ENCODE measurements at places on chromosomes 4 and X.

GRCh38 chr4:10690185-10690907, 5.8 kb upstream of the CLNK start:
- no peak for DNase-seq

DNA sequence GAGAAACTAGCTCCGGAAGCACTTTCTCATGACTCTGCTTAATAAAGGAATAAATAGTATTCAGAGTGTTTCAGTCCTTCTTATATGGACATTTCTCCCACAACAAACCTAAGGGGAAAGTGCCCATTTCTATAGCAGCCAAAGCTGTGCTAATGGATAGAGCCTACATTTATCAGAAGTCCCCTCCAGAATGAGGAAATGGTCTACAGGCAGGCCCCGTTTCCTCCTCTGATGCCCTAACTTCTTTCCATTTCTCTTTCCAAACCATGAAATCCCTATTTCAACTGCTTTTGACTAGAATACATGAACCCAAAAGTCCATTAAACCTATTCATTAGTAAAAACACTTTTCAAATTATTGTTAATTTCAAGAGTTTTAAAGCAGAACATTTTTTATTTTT, 4.5 kb downstream of the ACSL1 start:
- no peak for DNase-seq

DNA sequence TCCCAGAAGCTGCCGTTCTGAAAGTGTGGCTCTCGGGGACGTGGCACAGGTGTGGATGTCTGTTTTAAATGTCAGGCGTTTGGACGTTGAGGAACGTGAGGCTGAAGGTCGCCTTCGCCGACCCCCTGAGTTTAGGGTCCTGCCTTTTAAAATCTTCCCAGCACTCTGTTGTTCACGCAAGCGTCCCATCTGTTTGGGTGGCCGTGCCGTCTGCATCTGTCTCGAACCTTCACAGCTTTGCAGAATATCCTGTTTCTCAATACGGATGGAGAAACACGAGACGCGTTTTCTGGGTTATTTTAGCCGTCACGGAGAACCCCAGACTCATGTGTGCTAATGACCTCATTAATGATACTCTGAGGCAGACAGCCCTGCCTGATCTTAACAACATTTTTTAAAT, 31.5 kb downstream of the SHOX start:
- DNase-seq: no peak

- no peak for DNase-seq
These were observed 37.1 kb upstream of the KLHL8 start for GRCh38 chr4:87257523-87257922.

DNA sequence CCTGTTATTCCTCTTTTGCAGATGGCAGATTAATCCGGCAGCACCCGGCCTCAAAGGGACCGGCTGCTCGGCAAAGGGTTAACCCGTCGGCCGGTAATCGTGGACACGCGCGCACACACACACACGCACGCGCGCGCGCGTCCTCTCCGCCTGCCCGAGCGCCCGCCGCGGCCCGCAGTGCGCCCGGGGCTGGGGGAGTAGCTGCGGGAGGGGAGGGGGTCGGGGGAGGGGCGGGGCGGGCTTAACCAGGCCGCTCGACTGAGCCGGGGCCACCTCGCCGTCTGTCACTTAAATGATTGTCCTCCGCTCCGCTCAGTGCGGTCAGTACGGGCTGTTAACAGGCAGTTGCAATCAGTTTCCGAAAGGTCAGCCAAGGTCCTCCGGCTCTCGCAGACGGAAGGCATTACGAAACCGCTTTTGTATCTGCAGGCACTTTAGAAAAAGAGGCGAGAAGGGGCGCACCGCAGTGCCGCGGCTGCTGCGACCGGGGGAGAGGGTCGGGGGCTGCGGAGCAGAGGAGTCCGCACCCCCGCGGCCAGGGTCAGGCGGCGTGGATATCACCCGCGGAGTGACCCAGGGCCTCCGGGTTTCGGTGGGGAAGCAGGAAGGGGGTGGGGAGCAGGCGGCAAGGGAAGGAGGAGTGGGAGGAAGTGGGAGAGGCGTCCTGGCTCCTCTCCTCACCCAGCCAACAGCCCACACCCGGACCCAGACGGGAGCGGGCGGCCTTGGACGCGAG, 57.3 kb upstream of the BCOR start:
- DNase-seq: peak; percentile 70

GRCh38 chrX:96102997-96103396, 581.6 kb upstream of the DIAPH2 start:
- DNase-seq: no peak

DNA sequence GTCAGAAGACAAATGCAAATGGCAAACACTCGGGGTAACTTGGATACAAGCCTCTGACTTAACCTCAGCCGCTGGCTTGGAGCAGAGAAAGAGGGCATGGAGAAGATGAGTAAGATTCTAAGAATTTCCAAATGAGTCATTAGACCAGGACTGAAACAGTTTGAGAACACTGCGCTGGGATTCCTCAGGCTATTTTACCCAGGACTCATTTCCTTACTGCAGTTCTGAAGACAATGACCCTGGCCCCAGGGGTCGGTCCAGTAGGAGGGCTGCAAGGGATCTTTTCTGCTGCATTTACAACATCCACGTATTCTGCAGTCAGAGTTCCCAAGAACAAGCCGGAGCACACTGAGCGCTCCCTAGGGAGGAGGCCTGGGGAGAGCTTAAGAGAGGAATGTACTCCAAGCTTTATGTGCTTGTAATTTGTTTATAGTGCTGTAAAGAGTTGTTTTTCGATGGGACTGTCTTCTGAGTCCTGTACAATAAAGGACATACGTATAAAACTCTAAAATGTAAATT, 27.3 kb upstream of the SORBS2 start:
- no peak for DNase-seq

DNA sequence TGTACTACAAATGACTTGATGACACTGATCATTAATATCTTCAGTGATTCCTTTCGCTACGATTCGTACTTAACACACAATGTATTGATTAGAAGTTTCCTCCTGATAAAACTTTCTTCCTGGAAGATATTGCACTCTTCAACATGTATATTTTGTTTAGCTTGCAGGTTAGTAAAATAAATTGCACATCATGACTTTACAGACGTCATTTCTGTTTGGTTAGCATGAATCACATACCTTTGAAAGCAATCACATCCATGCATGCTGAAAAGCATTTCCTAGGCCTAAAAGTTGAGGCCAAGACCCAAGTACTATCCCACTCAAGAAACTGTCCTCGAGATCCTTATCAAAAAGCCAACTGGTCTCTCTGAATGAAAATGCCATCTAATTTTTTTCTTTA, 1841.0 kb upstream of the PCDH7 start:
- no peak for DNase-seq

- no peak for DNase-seq
These were observed 119.9 kb upstream of the HS3ST1 start for GRCh38 chr4:11548597-11549082.

DNA sequence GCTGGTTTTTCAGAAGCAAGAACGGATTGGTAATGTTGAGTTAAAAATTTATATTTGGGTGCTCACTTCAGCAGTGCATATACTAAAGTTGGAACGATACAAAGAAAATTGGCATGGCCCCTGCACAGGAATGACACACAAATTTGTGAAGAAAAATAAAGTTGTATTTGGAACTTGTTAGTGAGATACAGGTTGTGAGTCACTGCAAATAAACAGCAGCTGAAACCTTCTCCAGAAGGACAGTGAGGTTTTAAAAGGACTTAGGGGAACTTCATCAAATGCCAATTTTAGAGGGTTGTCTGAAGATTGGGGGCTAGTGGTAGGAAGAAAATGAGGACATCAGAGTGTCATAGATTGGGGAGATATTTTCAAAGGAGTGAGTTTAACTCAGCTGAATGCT, 79.7 kb upstream of the ELOVL6 start:
- DNase-seq: no peak

- no peak for DNase-seq
These were observed 124.5 kb downstream of the NPNT start for GRCh38 chr4:106019771-106020170.

DNA sequence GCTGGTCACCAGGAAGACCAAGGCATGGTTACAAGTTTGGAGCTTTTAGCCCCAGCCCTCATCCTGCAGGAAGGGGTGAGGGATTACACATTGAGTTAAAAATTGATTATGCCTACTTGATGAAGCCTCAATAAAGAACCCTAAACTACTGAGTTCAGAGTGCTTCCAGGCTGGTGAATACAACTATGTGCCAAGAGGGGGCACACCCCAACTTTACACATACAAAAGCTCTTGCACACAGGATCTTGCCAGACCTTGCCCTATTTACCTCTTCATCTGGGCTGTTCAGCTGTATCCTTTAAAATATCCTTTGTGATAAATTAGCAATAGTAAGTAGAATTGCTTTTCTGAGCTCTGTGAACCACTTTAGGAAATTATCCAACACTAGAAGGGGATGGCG, 489.3 kb downstream of the INPP4B start:
- DNase-seq: no peak

DNA sequence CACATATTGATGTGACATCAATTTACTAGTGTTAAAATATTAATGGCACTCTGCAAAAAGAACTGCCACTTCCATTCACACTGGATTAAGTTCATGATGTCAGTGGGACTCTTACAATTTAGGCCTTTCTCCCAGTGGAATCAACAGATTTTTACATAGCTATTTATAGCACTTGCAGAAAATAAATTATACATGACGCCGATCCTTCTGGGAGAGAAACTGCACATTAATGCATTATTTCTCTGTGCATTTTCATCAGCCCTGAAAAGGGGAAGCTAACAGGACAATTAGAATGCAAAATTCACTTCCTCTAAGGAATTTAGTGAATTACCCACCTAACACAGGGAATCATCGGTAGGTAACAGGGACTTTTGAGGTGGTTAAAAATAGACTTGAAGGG, 15.7 kb downstream of the LGI2 start:
- DNase-seq: no peak

DNA sequence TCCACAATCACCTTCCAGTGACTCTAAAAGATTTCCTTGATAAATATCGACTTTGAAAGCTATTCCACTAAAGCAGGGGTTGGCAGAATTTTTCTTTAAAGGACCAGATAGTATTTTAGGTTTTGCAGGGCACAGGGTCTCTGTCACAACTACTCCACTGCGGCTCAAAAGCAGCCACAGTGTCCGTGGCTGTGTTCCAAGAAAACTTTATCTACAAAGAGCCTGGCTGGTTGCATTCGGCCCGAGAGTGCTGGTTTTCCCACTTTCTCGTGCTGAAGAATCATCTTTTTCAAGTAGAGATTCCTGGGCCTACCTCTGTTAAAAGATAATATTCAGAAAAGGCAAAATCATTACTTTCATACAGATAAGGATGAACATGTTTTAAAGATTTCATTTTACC, 55.6 kb downstream of the TSPAN7 start:
- no peak for DNase-seq

- no peak for DNase-seq
These were observed 73.6 kb downstream of the EGF start for GRCh38 chr4:109985993-109986974.

DNA sequence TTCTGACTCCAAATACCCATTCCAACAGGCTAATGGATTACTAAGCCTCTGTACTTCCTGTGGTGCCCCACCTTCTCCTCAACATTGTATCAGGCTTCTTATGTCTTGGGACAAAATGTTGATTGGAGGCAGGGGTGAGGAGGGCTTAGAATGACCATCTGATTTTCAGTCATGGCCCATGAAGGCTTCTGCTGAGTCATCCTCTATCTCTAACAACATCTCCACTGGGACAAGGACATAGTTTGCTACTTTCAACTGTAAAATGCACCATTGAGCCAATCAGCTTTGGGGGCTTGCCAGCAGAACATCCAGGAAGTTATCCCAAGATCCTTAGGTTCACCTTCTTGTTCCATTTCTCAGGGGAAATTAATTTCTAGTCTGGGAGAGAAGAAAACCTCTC, 29.5 kb downstream of the MAGEB17 start:
- no peak for DNase-seq

GRCh38 chr4:180990931-180991330, 1252.3 kb upstream of the TENM3 start:
- no peak for DNase-seq

GRCh38 chr4:120963449-120963848, 40.9 kb upstream of the PRDM5 start:
- no peak for DNase-seq

DNA sequence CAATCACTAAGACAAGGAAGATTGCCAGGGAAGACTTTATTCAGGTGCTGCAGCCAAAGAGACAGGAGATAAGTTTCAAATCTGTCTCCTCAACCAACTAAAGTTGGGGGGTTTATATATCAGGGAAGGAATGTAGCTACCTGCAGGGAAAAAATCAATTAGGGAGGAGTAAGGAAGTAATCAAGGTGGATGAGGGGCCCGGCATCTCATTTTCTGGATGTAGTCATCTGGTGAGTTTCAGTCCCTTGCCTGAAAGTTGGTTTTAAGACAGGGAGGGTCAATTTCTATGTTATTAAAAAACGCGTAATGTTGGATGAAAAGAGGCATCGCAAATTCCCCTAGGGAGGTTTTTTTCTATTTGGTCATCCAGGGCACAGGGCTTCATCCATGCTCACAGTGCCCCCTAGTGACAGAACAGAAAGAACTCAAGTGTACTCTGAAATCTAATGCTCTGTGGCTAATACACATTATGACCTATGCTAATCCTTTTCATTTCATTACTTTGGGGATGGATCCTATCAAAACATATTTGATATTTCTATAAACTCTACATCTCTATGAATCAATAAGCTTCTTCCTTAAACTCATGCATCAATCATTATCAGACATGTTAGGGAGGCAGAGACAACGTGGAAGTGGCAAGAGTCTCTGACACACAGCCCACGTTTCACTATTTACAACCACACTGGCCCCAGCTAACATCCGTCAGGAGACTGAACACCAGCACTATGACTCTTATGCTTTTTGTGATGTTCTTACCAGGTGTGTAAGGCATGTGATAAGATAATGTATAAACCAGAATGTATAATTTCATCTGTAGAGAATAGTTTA, 1577.0 kb upstream of the TENM3 start:
- DNase-seq: no peak

DNA sequence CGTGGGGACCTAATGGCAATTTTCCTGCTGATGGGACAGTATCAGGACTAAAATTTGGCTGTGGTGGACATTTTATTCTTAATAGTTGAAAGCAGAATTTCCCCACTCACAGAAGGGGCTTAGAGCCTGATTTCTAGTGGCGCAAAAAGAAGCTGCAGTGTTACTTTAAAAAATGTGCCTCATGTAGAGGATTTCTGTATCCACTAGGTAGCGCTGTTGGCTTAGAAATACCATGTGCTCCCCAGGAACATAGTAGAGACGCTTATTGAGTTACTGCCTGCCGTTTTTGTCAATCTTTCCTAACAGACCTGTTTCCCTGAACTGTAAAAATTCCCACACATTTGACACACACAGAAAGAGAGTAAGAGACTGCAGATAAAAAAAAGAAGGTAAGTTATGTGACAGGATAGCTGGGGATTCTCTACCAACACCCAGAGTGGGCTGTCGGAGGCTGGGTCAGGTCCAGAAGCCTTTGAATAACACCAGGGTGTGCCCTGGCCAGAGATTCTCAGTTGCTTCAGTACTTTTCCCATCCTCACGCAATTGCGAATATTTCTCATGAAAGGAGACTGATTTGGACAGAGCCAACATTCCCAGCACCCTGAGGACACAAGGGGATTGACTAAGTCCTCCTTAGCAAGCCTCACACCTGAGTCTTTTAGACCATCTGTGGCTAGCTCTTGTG, 88.4 kb downstream of the ZXDA start:
- no peak for DNase-seq
